ENCODE measurements at places on chromosomes 4 and X.

DNA sequence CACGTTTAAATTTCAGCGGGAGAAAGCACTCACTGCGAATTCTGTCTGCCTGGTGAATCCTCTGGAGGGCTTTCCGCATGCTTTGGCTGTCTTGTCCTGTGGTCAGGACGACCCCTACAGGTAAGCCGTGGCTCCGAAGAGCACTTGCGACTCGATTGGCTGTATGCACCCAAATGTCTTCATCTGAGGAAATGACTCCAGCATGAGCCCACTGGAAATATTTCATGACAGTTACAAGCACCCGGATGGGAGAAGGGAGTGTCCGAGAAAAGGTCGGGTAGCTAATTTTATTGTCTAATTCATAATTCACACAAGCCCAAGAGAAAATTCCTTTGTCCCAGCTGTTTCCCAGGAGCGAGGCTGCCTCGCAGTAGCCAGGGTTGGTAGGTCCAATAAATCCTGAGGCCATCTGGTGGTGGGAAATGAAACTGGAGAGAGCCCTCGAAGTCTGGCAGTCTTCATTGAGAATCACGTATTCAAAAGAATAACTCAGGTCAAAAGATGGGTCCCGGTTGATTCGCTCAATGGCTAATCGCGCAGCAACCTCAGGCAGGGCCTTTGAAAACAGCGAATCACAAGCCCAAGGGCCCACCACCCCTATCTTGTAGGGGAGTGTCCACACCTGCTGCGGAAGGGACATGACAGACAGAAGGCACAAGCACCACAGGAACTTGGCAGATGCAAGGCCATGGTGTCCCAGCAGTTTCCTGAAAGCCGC, 6.6 kb downstream of the GUCY2F start:
- H3K27me3 ChIP-seq, result no peaks in the 10 kb centered on the region
- H3K4me3 ChIP-seq, result peak overlapping the region; percentile 16
- H3K4me1 ChIP-seq, result peaks cover 17% of the 10 kb centered on the region
- peak; percentile 54 for DNase-seq
- H3K36me3 ChIP-seq, result no peaks in the 10 kb centered on the region

DNA sequence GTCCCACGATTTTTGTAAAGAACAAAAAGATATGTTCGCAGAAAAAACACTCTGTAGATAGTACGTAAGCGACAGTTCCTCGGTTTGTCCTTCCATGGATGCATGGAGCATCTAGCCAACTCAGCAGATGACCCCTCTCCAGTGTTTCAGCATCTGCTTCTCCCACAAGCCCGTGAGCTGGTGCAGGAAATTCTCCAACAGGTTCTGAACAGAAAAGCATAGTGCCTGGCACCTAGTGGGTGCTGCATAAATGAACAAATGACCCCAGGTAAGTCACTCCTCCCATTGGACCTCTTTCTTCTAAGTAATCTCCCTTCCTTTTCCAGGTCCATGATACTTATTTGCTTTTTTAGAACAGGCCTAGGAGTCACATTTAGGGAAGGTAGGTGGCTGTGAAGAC, 966 bp upstream of the KIAA0232 start:
- no peaks in the 10 kb centered on the region for H3K36me3 ChIP-seq
- H3K27ac ChIP-seq, result no peak overlapping the region
- H3K4me1 ChIP-seq, result peaks cover 12% of the 10 kb centered on the region
- no peak for DNase-seq
- no peak overlapping the region for H3K4me3 ChIP-seq
- H3K27me3 ChIP-seq, result no peaks in the 10 kb centered on the region

- DNase-seq, result no peak
- no peaks in the 10 kb centered on the region for H3K36me3 ChIP-seq
- H3K4me3 ChIP-seq, result peak overlapping the region; percentile 72
- no peaks in the 10 kb centered on the region for H3K27me3 ChIP-seq
- H3K27ac ChIP-seq, result peak overlapping the region; percentile 76
Observed at GRCh38 chrX:40734971-40735324, 394 bp downstream of the MED14 start.

- DNase-seq, result no peak
- no peaks in the 10 kb centered on the region for H3K27me3 ChIP-seq
- H3K27ac ChIP-seq, result no peak within 1 kb of the TSS
- H3K36me3 ChIP-seq, result no peaks in the 10 kb centered on the region
Observed at GRCh38 chr4:183905081-183905592, at the start of gene STOX2. STOX2 (plus strand) TSS chr4:183905307; CDS start chr4:183906791, 1,484 bp downstream.

DNA sequence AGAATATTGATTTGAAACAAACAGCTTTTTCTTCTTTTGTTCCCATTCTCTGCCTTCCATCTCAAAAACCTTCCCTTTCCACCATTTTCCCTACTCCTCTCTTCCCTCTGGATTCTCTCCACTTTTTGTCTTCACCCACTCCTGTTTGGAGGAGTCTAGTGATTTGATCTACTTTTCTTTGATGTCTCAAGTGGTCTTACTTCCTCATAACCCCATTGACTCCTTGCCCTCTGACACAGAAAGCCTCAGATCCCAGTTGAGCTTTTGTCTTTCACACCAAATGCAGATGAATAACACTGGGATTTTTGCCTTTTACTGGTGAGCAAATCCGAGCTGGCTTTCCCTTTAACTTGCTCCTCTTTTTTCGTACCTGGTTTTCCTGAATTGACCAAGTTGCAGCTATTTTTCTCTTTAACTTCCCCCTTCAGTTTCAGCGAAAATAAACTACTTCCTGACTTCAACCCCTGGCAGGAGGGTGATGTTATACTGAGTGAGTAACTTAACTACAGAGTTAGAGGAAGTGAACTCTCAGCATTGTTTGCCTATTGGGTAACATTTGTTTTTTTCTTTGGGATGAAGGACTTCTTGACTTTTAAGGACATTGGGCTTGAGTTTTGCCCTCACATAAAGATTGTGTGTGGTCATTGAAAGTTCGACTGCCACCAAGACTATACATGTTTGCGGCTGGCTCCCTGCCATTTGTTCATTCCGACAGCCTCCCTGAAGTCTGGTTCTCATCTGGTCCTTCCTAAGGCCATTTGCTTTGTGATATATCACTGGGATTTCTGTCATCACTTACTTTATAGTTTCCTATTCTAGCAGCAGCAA, 392.8 kb upstream of the NR3C2 start:
- H3K4me1 ChIP-seq, result no peaks in the 10 kb centered on the region
- no peaks in the 10 kb centered on the region for H3K36me3 ChIP-seq
- no peak overlapping the region for H3K27ac ChIP-seq
- DNase-seq, result no peak

DNA sequence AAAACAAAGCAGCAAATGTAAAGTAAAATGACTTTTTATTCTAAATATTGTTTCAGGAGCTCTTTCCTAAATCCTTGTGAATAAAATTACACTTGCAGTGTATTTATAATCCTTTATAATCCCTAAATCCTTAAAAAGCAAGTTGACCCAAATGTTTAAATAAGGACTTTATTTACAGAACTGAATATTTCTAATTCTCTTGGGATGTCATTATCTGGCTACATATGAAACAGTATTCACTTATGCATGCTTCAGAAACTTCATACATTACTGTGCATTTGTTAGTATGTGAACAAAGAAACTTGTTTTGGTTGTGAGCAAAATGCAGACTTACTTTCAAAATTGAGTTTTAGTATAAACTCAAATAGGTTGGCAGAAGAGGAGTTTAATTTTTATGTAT, 49.2 kb downstream of the PTTG2 start:
- H3K27me3 ChIP-seq, result no peaks in the 10 kb centered on the region
- no peaks in the 10 kb centered on the region for H3K36me3 ChIP-seq
- H3K27ac ChIP-seq, result no peak overlapping the region
- peaks cover 22% of the 10 kb centered on the region for H3K4me1 ChIP-seq
- H3K4me3 ChIP-seq, result no peak overlapping the region
- no peak for DNase-seq

GRCh38 chrX:115539841-115540240, 21.1 kb upstream of the PLS3 start:
- no peaks in the 10 kb centered on the region for H3K27me3 ChIP-seq
- no peak for DNase-seq
- no peak overlapping the region for H3K27ac ChIP-seq
- no peak overlapping the region for H3K4me3 ChIP-seq
- no peaks in the 10 kb centered on the region for H3K4me1 ChIP-seq
- no peaks in the 10 kb centered on the region for H3K36me3 ChIP-seq

DNA sequence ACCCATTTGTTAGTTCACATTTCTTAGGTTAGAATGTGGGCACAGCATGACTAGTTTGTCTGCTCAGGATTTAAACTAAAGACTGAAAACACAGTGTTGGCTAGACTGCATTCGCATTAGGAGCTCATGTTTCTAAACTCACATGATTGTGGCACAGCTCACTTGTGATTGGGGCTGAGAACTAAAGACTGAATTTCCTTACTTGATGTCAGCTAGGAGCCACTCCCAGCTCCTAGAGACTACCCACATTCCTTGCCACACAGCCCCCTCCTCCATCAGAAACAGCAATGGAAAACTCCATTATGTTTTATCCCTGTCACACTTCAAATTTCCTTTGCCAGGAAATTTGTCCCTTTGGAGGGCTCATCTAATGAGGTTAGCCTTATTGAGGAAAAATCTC, 170.2 kb upstream of the NUDT6 start:
- no peaks in the 10 kb centered on the region for H3K27me3 ChIP-seq
- DNase-seq, result no peak

DNA sequence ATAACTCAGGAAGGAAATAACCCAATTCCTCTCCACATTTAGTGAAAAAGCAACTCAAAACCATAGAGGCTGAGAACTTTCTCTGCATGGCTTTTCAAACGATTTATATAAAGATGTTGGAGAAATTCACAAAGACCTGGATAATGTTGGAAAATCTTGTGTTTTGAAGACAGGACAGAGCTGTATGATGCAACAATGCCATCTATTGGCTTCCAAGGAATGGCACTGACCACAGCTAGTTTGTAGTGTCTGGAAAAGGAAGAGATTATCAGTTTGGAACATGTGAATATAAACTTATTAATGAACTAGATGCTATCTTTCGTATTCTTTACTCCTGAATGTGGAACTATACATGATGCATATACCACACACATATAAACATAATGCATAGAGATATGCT, 503.6 kb downstream of the IL1RAPL1 start:
- no peaks in the 10 kb centered on the region for H3K4me1 ChIP-seq
- no peak overlapping the region for H3K27ac ChIP-seq
- no peak for DNase-seq
- H3K36me3 ChIP-seq, result no peaks in the 10 kb centered on the region
- H3K27me3 ChIP-seq, result no peaks in the 10 kb centered on the region

DNA sequence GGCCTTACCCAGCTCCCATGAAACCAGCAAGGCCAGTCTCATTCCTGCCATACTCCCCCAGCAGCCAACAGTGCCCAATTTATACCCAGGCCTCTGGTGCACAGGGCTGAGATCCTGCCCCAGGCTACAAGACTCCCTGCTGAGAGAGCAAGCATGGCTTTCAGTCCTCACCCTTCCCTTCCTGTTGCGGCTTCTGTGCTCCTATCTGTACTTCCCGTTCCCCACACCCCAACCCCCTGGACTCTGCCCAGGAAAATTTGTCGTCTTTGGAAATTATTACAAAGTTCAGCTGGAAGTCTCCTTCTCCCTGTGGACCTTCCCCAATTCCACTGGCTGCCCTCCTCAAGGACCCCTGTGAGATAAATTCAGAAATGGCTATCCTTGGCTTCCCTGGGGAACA, 84.1 kb upstream of the GK2 start:
- H3K27ac ChIP-seq, result no peak overlapping the region
- H3K36me3 ChIP-seq, result no peaks in the 10 kb centered on the region

GRCh38 chrX:45903781-45904201, 641.4 kb downstream of the ZNF674 start:
- no peaks in the 10 kb centered on the region for H3K36me3 ChIP-seq
- no peak for DNase-seq
- no peak overlapping the region for H3K4me3 ChIP-seq
- H3K27me3 ChIP-seq, result no peaks in the 10 kb centered on the region

GRCh38 chr4:67762086-67762485, 7.9 kb upstream of the GNRHR start:
- no peaks in the 10 kb centered on the region for H3K27me3 ChIP-seq
- no peaks in the 10 kb centered on the region for H3K4me1 ChIP-seq
- no peak overlapping the region for H3K27ac ChIP-seq
- no peak for DNase-seq
